ENCODE measurements at places on chromosomes 7 and 10.

DNA sequence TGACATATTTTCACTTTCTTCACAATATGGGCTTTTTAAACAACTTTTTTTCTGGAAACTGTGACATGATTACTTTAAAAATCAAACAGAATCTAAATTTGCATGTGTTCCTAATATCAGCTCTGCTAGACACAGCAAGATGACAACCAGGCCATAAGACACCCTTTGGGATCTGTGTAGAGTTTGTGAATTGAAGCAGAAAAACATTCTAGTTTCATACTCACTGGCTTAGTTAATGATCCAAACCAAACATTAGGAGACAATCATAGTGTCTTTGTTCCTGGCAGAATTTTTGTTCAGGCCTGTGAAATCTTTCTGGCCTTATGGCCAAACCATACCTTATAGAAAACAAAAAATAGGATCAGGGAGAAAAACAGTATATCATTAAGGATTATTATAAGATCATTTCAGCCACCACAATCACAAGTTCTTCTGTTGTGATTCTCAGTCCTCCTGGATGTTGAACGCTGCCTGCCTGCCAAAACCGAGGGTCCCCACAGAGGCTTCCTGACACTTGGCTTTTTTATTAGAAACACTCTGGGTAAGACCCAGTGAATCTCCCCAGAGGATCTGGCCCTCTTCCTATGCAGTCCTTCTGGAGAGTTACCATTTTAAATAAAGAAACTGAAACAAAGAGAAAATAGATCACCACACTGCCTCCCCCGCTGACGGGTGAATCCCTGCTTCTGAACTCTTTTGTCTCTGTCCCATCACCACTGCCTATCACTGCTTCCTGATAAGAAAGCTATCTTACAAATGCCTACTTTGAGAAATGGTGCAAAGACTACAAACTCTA, 79.2 kb upstream of the PPP1R3C start:
- no peak for DNase-seq

- DNase-seq = no peak
Measured at GRCh38 chr7:107563081-107563774, 492 bp downstream of the COG5 start.

DNA sequence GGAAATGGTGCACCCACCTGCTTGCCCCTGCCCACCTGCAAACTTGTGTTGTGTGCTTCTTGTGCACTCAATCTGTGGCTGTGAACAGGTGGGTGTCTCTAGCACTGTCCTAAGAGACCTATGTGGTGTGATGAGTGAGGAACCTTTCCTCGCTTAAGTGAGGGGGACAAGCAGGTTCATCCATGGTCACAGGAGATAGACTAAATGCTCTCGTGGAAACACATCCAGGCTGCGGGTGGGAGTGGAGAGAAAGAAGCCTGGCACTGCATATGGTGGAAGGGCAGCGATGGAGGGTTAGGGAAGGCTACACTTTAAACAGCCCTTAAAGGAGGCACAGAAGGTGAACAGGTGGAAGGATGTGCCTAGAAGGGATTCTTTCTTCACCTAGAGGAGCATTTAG, 330.9 kb downstream of the CXCL12 start:
- no peak for DNase-seq

GRCh38 chr7:77438131-77438530, 22.0 kb upstream of the GSAP start:
- DNase-seq = no peak

DNA sequence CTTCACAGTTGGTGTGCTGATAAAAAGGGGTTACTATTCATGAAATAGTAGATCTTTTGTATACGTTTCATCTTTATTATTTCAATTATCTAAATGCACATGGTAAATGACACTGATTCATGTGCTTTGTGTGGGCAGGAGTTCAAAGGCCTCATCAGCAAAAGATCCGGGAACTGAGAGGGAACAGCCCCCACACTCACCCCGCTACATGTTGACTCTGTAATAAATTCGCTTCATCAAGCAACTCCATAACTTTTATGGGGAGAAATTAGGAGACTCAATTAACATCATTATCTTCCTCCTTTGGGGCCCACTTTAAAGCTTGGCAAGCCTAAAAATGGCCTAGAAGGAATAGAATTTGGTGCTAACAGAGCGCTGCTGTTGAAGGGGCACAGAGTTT, 250.7 kb upstream of the BMPER start:
- no peak for DNase-seq

DNA sequence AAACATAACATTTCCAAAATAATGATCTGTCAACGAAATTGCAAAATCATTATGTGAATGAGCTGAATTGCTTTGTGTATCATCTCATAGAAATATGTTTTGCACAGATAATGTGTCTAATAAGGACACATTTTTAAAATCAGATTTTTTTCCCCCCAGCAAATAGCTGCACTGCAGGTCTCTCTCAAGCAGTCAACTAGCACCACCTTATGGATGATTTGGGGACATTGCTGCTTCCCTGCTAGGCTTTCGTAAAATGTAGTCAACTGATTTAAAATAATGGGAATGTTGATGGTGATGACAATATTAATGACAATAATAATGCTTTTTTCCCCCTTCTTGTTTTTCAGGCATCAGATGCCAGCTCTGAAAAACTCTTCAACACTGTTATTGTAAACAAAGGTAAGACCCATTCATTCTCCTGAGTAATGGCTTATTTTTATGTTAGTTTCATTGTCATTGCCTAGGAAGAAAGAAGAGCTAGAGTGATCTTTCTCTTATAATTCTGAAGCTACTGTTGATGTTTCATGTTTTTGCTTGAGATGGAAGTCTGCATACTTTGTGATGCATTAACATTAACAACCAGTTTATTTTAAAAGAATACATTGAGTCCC, 433.6 kb upstream of the GALNT17 start:
- no peak for DNase-seq

GRCh38 chr10:114508376-114508775, 104.1 kb upstream of the AFAP1L2 start:
- DNase-seq = no peak

GRCh38 chr7:7641129-7641663, 644 bp downstream of the UMAD1 start:
- no peak for DNase-seq

DNA sequence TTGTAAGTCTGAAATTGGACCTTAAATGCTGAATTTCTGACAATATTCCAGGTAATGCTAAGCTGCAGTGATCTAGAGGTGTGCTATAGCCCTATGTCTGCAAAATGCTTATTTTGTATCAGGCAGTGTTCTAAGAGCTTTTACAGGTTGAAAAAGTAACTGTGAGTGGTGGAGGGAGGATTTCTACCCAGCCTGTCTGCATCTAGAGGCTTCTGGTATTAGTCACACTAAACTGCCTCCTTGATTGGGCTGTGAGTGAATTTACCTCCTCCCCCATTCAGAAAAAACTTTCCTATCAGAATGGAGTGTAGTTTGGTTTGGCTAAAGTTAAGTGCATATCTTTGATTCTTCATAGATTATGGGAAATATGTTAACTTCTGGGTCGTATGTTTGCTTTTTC, 56.8 kb downstream of the BBS9 start:
- DNase-seq = no peak

DNA sequence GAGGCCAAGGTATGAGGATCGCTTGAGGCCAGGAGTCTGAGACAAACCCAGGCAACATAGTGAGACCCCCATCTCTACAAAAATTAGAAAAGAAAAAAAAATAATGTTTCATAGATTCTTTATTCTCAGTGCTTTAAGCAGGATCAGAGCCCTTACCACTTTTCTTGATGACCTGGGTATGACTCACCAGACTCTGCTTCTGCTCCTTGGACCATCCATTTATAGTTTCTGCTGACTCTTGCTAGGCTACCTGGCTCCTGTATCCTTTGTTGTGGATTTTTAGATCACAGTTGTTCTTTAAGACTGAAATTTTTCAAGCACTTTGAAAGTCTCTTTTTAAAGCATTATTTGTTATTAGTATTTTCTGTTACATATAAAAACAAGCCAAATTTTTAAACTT, 411.1 kb downstream of the GFRA1 start:
- DNase-seq = no peak

- DNase-seq = no peak
Measured at GRCh38 chr10:30762620-30763019, 133.1 kb upstream of the LYZL2 start.

DNA sequence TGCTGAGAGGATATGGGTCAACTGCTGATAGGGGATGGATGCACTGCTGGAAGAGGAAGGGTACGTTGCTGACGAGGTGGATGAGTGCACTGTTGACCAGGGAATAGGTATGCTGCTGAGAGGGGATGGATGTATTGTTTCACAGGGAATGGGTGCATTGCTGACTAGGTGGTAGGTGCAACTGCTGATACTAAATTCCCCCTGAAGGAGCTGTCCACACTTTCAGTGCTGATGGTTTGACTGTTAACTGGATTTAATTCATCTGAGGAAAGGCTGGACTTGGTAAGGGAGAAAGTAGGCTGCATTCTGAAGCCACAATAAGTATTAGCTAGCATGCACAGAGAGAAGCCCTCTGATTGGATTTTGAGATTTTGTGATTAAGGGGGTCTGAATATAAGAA, 1196.8 kb upstream of the PHF14 start:
- no peak for DNase-seq

DNA sequence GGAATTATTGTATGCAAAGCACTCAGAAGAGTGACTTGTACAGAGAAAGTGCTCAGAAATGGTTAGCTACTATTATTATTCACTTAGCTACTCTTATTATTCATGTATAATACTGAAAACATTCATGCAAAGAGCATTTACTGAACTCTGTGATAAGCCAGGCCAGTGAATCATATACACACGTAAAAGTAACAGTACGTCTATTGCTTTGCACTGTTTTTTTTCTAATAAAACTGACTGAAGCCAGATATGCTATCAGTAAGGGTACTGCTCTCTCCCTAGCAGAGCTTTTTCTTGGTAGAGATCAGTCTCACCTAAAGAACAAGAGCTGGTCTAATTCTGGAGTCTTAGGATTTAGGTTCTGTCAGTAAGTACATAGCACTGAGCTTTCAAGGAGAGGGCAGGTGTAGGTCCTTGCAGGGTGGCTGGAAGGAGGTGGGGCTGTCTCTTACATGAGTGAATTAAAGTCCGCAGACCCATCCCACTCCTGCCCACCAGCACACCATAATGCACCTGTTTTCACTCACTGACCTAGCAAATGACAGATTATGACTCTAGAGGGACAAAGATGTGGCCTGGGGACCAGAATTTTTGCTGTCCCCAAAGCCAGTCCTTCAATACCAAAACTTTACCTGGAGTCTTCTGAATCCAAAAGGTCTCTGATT, 145.9 kb downstream of the ARID5B start:
- no peak for DNase-seq

- no peak for DNase-seq
Measured at GRCh38 chr7:84904561-84904960, 282.3 kb downstream of the SEMA3D start.

DNA sequence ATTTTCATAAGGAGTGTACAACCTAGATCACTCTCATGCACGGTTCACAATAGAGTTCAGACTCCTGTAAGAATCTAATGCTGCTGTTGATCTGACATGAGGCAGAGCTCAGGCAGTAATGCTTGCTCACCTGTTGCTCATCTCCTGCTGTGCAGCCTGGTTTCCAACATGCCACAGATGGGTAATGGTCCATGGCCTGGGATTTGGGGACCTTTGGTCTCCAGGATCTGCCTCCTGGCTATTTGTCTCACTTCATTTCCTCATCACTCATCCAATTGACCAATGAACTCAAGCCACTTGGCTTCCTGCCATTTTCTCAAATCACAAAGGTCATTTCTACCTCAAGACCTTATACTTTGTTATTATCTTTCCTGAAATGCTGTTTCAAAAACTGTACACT, 786.1 kb downstream of the ANKRD7 start:
- no peak for DNase-seq

GRCh38 chr10:74058658-74059057, 60.7 kb downstream of the VCL start:
- no peak for DNase-seq

GRCh38 chr7:159091480-159092475, 52.9 kb downstream of the VIPR2 start:
- no peak for DNase-seq

DNA sequence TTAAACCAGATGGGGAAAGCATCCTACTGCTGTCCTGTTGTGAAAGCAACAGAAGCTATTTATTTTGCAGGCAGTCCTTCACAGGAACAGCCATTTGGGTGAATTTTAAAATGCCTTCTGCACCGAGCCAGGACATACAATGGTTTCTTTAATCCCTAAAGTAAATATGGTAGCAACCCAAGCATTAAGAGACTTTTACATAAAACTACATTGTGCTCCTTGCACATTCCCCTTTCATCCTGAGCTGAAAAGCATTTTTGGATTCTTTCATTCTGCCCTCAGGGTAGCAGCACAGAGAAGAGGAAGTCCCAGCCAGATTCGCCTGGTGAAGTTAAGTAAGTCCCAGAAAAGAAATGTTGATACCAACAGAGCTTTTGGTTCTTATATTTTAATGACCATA, 84.0 kb upstream of the FAM3C start:
- no peak for DNase-seq

- no peak for DNase-seq
Measured at GRCh38 chr7:108015740-108016139, 12.8 kb upstream of the LAMB1 start.

DNA sequence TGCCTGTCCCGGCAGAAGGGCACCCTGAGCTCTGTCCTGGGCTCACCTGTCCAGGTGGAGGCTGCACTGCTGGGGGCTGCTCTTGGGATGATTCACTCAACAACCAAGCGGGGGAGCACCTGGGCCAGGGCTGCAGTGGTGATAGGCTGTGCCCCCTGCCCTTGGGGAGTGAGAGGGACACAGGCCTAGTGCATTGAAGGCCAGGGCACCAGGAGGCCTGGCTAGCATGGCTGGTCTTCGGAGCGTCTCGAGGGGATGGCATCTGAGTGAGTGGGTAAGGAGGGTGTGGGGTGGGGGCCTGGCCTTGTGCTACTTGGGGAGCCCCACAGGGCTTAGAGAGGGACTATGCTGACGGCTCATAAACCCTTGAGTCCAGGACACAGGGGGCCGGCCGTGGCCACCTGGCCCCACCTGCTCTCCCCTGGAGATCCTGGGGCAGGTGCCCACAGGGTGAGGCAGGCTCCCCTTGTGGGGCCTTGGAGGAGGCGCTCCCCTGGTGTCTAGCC, 3.1 kb downstream of the PWWP2B start:
- no peak for DNase-seq

GRCh38 chr7:119748251-119748860, 524.6 kb upstream of the KCND2 start:
- no peak for DNase-seq

DNA sequence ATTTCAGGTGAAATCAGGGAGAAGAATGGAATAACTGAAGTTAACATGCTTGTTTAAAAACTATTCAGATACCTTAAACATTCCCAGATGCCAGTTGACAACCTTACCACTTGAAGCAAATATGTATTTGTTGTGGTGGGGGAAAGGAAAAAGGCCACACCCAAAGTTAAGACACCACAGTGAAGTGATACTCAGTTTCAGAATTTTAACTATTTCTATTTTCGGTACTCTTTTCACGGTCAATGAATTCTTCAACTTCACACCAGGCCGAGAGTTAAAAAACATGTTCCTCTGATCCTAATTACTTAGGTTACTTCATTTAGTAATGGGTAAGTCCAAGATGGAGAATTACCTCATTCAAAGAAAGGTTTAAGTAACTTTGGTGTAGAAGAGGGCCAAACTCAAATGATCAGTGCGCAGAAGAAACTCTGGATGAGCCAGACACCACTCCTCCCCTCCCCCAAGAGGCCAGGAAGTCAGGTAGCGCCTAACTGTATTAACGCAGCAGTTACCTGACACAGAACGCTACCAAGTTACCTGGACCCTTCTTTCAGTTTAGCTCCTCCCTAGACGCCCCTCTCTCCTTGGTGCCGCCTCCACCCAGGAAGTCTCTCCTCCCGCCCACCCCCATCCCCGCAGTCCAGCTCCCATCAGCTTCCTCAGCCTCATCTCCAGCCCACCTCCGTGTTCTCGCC, 700 bp downstream of the MTPN start:
- DNase-seq = no peak

GRCh38 chr7:42677751-42678699, 233.8 kb downstream of the C7orf25 start:
- no peak for DNase-seq
